GM23248 (cell line): ENCODE measurements at places on chromosomes 16 and 17. TPM values are rescaled to one million over a fixed set of nuclear protein-coding genes. Genes with fewer than 3 reads are reported as not detected.

GRCh38 chr17:57975044-57975443 is 13.0 kb downstream of the VEZF1 start:
- H3K4me3 ChIP-seq, result no peak overlapping the region
- peaks cover 21% of the 10 kb centered on the region for H3K4me1 ChIP-seq
- H3K27me3 ChIP-seq, result no peaks in the 10 kb centered on the region
- peaks cover 41% of the 10 kb centered on the region for H3K36me3 ChIP-seq
- no peak overlapping the region for H3K27ac ChIP-seq

DNA sequence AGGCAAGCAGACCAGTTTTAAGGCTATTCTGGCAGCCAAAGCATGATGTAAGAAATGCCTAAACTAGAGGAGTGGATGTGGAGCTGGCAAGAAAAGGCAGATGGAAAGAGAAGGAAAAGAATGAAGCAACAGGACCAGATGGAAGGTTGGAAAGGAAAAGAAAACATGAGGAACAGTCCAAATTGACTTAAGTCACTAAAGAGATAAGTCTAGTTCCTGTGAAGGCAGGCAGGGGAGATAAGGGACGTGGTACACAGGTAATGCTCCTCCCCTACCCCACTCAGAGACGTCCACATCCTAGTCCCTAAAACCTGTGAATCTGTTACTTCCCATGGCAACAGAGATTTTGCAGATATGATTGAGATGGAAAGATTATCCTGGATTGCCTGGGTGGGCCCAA is 43.5 kb downstream of the TEX2 start:
- H3K36me3 ChIP-seq, result no peaks in the 10 kb centered on the region
- H3K27me3 ChIP-seq, result no peaks in the 10 kb centered on the region
- no peak overlapping the region for H3K27ac ChIP-seq
- no peak for DNase-seq
- H3K4me1 ChIP-seq, result peaks cover 30% of the 10 kb centered on the region

GRCh38 chr16:9441012-9441411 is 349.6 kb downstream of the HAPSTR1 start:
- no peaks in the 10 kb centered on the region for H3K4me1 ChIP-seq
- no peak for DNase-seq
- H3K27ac ChIP-seq, result no peak overlapping the region
- H3K27me3 ChIP-seq, result no peaks in the 10 kb centered on the region

GRCh38 chr17:27562777-27563455 is 68.1 kb upstream of the LGALS9 start:
- no peaks in the 10 kb centered on the region for H3K36me3 ChIP-seq
- peaks cover 21% of the 10 kb centered on the region for H3K4me1 ChIP-seq
- no peaks in the 10 kb centered on the region for H3K27me3 ChIP-seq
- peak; percentile 36 for DNase-seq

- H3K36me3 ChIP-seq, result no peaks in the 10 kb centered on the region
- no peak overlapping the region for H3K4me3 ChIP-seq
- no peak overlapping the region for H3K27ac ChIP-seq
- no peak for DNase-seq
- H3K27me3 ChIP-seq, result no peaks in the 10 kb centered on the region
Observed at GRCh38 chr17:28306954-28307401, 12.0 kb upstream of the TMEM97 start.

DNA sequence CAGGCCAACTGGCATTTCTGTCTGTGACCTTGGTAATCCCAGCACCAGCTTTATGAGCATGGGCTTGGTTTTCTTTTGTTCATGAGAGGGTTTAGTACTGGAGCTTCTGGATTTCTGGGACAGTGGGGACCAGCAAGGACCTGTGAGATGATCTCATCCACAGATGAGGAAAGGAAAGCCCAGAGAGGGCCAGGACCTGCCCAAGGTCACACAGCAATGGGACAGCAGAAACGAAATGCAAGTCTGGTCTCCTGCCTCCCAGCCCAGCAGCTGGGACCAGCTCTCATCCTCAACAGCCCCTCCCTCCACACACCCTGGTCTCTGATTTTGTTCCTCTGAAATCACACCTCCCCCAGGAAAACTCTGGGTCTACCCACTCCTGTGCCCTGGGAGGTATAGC is 7.2 kb downstream of the SPPL2C start:
- no peak overlapping the region for H3K4me3 ChIP-seq
- no peak for DNase-seq
- no peaks in the 10 kb centered on the region for H3K27me3 ChIP-seq
- no peaks in the 10 kb centered on the region for H3K36me3 ChIP-seq
- H3K27ac ChIP-seq, result no peak overlapping the region

GRCh38 chr16:23225634-23226033 is 43.1 kb downstream of the SCNN1G start:
- H3K36me3 ChIP-seq, result no peaks in the 10 kb centered on the region
- no peak overlapping the region for H3K4me3 ChIP-seq
- H3K27ac ChIP-seq, result no peak overlapping the region
- DNase-seq, result no peak
- H3K4me1 ChIP-seq, result no peaks in the 10 kb centered on the region

GRCh38 chr17:2174468-2175293 is 119.8 kb downstream of the HIC1 start:
- H3K27me3 ChIP-seq, result no peaks in the 10 kb centered on the region
- peak overlapping the region; percentile 33 for H3K4me3 ChIP-seq
- 0 out of 2 replicates have a peak, but pooled peaks cover 1% of the 10 kb centered on the region for H3K36me3 ChIP-seq
- peaks cover 71% of the 10 kb centered on the region for H3K4me1 ChIP-seq
- peak overlapping the region; percentile 99 for H3K27ac ChIP-seq

GRCh38 chr17:55435408-55435807 is 13.8 kb upstream of the MMD start:
- DNase-seq, result no peak
- H3K36me3 ChIP-seq, result no peaks in the 10 kb centered on the region
- H3K4me3 ChIP-seq, result no peak overlapping the region
- no peaks in the 10 kb centered on the region for H3K27me3 ChIP-seq
- no peak overlapping the region for H3K27ac ChIP-seq

DNA sequence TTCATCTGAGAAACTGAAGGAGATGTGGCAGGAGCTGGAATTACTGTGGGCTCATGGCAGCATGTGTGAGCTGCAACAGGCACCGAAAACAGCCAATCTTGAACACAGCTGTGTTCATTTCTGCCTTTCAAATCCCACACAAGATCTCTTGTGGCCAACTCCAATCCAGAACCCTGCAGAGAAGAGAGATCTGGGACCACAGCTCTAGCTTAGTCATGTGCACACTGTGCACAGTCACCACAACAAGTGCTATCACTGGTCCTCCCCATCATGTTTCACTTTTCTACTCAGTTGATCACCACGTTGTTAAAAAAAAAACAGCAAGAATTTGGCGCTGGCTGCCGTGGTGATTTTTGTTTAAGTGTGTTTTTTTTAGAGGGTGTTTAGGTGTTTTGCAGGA is 254.5 kb upstream of the ELAC2 start:
- no peaks in the 10 kb centered on the region for H3K36me3 ChIP-seq
- H3K4me3 ChIP-seq, result no peak overlapping the region
- H3K4me1 ChIP-seq, result peaks cover 19% of the 10 kb centered on the region
- H3K27ac ChIP-seq, result no peak overlapping the region

GRCh38 chr17:51730303-51731050 is 428.0 kb downstream of the CA10 start:
- H3K4me3 ChIP-seq, result no peak overlapping the region
- H3K27me3 ChIP-seq, result no peaks in the 10 kb centered on the region
- no peaks in the 10 kb centered on the region for H3K4me1 ChIP-seq
- no peaks in the 10 kb centered on the region for H3K36me3 ChIP-seq

The CD300E gene
- total RNA-seq, result not detected in 2 replicates

The ABCC12 gene
- total RNA-seq, result not detected in 2 replicates

The CLEC19A gene
- total RNA-seq, result not detected in 2 replicates

The OTOP3 gene
- total RNA-seq, result not detected in 2 replicates

The PDE6G gene
- not detected in 2 replicates for total RNA-seq
